ENCODE measurements at places on chromosomes 1 and 21.
A peak's percentile ranks its signal among the peaks of the same experiment; 100 is the strongest.

DNA sequence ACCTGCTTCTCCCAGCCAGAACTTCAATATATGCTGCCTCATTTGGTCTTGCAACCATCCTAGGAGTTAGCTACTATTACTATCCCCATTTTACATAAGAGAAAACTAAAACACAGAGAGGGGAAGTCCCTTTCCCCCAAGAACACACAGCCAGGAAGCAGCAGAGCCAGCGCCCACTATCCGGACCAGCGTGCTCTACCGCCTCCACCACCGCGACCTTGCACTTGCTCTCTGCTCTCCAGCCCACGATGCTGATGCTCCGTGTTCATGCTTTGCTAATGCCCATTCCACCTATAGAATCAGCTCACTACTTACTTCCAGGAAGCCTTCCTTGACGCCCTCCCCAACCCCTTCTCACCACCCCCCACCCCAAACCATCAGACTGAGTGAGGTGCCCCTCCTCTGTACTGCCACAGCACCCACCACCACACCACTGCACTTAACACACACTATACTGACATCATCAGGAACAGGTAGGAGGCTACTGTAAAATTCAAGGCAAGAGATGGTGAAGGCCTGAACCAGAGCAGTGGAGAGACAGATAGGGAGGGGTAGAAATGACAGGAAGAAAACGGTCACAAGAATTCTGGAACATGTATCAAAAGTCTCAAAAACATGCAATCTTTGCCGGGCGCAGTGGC lies 9.4 kb downstream of the TMEM53 start:
- DNase-seq, result no peak

- no peak for DNase-seq
Measured at GRCh38 chr1:113874012-113874879, 2.7 kb upstream of the PTPN22 start.

GRCh38 chr1:225657462-225657989 lies 4.6 kb upstream of the ENAH start:
- no peak for DNase-seq

- DNase-seq, result no peak
Measured at GRCh38 chr1:42165511-42166210, 1.1 kb upstream of the GUCA2A start.

DNA sequence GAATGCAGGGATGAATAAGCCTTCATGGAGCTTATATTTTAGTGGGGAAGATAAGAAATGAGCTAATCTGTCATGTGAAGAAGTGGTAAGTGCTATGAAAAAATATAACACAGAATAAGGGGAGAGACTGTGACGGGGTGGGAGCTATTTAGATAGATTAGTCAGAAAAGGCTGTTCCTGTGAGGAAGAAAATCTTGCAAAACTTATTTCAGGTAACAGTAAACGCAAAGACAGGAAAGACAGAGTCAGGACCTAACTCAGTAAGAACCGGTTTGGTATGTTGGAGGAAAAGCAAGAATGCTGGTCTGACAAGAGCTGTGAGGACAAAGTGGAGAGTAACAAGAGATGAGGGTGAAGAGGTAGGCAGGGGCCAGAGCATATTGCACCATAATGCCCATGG lies 22.0 kb downstream of the GNAI3 start:
- no peak for DNase-seq

DNA sequence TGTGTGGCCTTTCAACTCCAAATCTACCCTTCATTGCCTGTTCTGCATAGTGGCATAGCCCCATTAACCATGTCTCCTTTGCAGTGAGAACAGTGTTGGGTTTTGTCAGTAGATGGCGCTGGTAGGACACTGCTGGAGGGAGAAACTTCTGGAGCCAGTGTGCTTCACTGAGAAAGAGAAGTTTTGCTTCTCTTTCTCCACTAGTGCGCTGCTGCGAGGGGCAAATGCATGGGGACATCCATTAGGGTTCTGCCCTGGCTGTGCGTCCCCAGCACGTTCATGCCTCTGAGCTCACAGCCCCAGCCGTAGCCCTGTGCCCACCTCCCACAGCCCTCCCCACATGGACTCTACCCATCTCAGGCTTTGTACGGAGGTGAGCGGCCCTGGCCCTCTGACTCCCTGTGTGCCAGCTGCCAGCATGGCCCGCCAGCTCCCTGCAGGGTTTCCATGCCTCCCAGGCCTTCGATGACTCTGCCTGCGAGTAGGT lies 53.1 kb downstream of the RIMS3 start:
- peak; percentile 83 for DNase-seq

DNA sequence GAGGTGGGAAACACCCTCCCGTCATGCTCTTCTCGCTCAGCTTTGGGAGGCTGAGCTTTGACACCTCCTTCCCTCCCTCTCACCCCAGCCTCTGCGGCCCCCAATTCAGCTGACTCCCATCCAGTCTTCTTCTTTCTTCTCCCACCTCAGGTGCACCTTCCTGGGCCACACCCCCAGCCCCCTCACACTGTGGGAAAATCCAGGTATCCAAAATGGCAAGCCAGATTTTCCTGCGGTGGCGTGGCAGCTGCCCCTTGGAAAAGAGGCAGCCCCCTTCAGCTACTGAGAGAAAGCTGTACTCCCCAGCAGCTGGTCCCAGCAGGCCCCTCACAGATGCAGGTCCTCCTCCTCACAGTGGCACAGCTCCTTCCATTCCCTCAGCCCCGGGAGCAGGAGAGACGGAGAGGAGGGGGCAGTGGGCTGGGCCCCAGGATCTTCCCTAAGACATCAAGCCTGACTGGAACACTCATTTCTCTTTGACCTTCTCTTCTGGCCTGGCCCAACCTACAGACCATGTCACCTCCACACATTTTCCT lies 61.6 kb downstream of the OPTC start:
- DNase-seq, result no peak

- no peak for DNase-seq
Measured at GRCh38 chr1:30190511-30191153, 532.8 kb downstream of the MATN1 start.

DNA sequence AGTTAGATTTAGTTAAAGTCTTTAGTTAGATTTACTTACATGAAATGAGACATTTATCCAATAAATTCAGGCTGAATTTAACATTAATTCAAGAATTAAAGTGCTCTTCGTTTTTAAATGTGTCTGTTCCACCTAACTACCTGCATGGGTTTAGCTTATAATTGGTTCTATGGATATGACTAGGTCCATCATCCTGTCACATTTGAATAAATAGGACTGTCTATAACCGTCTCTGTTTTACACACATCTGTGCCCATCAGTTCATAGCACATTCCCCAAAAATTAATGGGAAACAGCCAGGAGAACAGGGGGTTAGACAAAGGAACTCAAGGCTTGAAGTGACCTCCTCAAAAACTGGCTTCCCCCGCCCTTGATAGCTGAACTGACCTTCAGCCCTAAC lies 219.6 kb downstream of the MRPL39 start:
- DNase-seq, result no peak

DNA sequence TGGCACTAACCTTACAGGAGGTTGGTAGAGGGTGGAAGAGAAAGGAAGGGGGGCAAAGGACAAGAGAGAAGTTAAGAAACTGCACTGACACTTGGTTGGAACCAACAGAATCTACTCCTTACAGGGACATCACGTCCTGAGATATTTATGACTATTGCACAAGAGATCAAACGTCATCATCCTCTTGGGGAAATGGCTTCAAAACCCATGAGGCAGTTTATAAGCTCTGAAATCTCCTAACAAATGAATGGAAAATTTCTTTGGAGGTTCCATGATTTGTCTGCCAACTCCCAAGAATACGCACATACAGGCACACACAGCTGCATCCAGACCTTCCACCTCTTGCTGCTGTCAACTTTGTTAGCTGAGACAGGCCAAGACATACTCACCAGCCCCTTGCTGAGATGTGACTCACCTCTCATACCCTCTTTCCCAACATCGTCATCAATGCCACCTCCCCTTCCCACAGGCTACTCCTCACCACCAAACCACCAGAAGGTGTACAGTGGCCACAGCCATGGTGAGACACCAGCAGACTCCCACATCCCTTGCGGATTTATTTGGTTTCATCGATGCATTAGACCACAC lies 135.5 kb downstream of the SETD4 start:
- DNase-seq, result no peak

DNA sequence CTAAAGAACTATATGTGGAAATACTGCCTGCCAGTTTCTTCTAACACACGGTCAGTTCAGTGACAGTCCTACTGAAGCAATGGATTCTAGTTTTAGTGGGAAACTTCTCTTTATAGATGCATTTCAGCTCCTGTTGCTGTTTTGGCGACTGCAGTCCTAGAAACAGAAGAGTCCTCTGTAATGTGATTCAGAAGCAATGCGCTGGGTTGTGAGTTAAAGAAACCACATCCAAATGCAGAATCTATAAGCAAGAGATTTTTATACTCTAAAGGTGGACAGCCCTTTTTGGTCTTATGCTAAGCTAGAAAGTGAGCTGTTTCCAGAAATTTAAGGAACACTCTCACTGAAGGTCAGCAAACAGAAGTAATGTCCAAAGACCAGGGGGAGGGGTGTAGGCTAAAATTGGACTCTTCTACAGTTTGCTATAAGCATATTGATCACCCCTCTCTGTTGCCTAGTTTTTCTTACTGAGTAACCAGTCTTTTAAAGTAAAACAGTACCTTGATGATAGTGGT lies 30.8 kb downstream of the DUSP10 start:
- no peak for DNase-seq

DNA sequence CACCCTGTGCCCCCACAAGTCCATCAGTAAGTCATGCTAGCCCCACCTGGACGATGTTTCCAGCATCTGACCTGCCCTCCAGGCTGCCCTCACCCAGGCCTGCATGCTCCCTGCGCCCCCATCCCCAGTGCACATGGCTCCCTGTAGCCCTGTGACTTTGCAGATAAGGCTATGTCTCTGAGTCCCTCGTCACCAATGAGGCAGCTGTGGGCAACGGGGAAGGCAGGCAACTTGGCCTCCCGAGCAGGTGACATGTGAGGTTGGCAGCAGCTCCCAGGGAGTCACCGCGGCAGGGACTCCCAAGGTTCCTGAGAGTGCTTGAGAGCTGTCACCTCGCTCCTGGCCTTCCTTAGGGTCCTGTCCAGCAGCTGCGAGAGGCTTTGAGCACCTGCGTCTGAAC lies 32.4 kb upstream of the AGPAT3 start:
- DNase-seq, result no peak

DNA sequence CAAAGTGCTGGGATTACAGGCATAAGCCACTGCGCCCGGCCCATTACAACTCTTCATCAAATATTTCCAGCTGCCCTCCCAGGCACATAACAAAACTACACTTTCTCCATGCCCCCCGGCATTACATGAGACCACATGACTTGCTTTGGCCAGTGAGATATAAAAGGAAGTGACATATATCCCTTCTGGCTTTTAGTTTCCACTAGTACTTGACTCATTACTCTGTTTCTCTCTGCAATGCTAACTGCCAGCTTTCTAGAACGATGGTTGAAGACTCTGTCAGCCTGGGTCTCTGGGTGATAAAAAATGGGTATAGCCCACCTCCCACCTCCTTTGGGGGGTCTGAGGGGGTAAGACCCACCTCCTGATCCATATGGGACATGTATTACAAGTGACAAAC lies 24.2 kb downstream of the ABL2 start:
- DNase-seq, result no peak

GRCh38 chr21:45351061-45351460 lies 53.9 kb upstream of the COL18A1 start:
- DNase-seq, result no peak

- DNase-seq, result no peak
Measured at GRCh38 chr1:63888984-63889383, 115.2 kb downstream of the ROR1 start.

DNA sequence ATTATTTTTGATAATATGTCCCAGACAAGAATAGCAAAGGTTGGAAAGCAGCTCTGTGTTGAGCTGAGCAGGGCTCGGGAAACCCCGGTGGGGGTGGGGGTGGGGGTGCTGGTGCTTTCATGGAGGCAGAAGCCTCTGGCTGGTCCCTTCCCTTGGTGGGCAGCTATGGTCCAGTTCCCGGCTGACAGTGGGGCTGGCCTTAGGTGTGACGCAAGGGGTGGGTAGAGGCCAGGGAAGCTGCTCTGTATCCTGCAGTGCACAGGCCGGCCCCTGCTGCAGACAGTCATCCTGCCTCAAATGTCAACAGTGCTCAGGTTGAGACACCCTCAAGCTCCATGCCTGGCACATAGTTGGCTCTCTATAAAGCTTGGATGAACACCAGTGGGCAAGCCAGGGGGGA lies 8.9 kb downstream of the ACTL8 start:
- DNase-seq, result no peak

DNA sequence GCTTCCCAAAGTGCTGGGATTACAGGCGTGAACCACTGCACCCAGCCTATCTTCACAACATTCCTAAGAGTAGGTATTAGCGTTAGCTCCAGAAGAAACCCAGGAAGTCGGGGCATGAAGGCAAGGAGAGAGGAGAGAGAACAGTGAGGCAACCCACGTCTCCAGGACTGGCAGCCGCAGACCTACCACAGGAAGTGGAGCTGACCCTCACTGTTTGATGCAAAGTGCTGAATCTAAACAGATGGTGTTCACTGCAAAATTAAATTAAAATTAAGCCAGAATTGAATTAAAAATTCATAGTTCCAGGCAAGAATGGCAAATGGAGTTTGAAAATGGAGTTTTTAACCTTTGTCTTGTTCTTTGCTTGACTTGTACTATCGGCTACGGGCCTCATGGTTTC lies 6.7 kb downstream of the ECE1 start:
- DNase-seq, result no peak

GRCh38 chr1:69498711-69499110 lies 69.0 kb upstream of the LRRC7 start:
- DNase-seq, result no peak

- no peak for DNase-seq
Measured at GRCh38 chr1:54280651-54281050, 80.7 kb downstream of the MRPL37 start.

DNA sequence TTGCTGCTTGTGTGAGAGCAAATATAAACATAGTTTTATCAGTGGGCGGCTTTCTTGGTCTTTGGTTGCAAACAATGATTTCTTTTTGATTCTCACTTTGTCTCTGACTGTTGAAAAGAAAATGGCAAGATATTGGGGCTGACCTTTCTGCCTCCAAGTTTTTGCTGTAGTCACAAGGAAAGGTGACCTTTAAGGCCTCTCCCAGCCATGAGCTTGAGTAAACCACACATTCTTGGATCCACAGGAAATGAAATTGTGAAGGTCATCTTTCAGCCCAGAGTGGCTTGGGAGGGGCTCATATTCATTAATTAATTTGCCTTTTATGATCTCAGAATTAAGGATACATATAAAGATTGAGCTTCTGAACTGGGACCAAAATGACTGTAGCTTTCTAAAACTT lies 241.6 kb downstream of the BACH1 start:
- DNase-seq, result no peak

GRCh38 chr1:70331962-70332361 lies 22.6 kb downstream of the ANKRD13C start:
- DNase-seq, result no peak

- no peak for DNase-seq
Measured at GRCh38 chr1:79363430-79363829, 356.9 kb upstream of the ADGRL4 start.

DNA sequence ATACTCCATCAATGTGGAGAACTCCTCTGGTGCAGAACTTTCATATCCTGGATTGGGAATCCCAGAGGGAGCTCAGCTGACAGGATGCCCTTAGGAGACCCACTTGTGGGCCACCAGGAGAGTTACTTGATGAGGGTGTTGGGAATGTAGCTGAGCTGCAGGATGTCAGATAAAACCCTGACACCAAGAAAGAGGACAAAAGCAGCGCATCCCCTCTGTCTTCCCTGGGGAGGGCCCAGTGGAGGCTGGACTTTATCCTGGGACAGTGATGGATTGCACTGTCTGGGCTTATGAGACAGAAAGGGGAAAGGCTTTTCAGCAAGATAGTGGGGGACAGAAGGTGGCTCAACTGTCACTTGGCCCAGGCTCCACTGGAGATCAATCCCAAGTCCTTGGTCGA lies 88.1 kb upstream of the BCAR3 start:
- DNase-seq, result no peak
